ENCODE measurements at places on chromosomes 16 and 17.

DNA sequence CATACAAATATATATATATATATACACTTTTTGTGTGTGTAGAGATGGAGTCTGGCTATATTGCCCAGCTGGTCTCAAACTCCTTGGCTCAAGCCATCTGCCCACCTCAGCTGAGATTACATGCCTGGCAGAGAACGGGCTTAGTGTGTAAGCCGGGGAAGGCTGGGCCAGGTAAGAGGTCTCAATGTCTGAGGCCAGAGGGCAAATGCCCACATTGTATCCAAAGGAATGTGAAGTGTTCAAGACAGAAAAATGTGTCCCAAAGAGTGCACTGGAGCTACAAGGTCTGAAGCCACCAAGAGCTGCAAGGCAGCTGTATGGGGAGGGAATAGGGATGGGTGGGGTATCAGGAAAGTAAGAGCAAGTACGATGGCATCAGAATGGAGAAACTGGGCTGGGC is 8.8 kb downstream of the CD2BP2 start:
- DNase-seq: no peak

- DNase-seq: peak; percentile 71
Measured at GRCh38 chr16:88743693-88744576, 37.6 kb downstream of the CTU2 start.

GRCh38 chr16:22272870-22273650 is 24.1 kb upstream of the POLR3E start:
- no peak for DNase-seq

GRCh38 chr17:68381076-68381900 is 76.0 kb downstream of the WIPI1 start:
- DNase-seq: no peak

- no peak for DNase-seq
Measured at GRCh38 chr17:56222255-56222654, 69.0 kb downstream of the ANKFN1 start.

GRCh38 chr17:59331929-59332748 is 684 bp downstream of the YPEL2 start:
- DNase-seq: peak; percentile 49

DNA sequence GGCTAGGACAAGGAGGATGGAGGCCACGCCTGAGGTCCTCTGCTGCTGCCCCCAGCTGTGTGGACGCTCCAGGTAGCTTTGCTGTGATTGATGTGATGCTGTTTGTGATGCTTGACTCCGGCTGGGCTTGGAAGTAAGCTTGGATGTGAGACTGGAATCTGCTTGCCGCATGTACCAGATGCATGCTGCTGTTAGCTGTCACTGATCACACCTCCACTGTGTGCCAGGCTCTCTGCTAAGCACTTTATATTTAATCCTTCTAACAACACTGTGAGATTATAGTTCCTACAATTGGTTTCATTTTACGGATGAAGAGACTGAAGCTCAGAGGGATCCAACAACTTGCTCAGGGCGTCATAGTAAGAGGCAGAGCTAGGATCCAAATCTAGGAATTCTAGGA is 23.5 kb downstream of the SNX29 start:
- DNase-seq: no peak

- no peak for DNase-seq
Measured at GRCh38 chr17:4520894-4521600, 22.4 kb downstream of the SPNS2 start.

DNA sequence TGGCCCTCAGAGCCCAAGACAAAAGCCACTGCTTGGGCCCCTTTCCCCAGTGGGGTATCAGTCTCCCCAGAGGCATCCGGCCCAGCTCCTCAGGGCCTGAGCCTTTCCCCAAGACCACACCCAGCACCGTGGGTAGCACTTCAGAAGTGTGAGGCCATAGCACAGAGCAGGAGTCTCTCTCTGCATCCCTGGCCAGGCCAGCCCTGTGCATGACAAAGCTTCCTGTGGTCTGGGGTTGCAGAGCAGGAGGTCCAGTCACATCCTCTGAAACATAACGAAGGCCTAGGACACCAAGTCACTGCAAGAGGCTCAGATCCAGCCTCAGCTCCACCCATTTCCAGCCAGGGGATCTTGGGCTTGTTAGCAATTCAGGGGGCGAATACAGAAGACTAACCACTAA is 56.8 kb upstream of the ZNF423 start:
- DNase-seq: no peak

DNA sequence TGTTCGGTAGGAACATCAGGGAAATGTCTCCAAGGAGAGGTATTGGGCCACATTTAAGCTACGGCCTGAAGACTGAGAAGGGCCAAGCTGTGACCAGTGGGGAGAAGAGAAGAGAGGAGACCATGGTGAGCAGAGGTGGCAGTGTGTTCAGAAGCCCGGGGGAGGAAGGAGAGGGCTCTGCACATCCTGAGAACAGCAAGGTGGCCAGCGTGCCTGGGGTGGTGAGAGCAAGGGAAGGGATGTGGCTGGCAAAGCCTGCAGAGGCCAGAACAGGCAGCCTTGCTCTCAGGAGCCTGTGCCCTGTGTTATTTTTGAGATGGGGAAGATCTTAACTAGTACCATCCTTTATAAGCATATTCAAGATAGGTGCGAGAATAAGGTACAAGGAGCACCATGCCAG is 933.5 kb upstream of the EEF2KMT start:
- DNase-seq: no peak

GRCh38 chr16:83928341-83929055 is 24.5 kb upstream of the OSGIN1 start:
- DNase-seq: no peak

DNA sequence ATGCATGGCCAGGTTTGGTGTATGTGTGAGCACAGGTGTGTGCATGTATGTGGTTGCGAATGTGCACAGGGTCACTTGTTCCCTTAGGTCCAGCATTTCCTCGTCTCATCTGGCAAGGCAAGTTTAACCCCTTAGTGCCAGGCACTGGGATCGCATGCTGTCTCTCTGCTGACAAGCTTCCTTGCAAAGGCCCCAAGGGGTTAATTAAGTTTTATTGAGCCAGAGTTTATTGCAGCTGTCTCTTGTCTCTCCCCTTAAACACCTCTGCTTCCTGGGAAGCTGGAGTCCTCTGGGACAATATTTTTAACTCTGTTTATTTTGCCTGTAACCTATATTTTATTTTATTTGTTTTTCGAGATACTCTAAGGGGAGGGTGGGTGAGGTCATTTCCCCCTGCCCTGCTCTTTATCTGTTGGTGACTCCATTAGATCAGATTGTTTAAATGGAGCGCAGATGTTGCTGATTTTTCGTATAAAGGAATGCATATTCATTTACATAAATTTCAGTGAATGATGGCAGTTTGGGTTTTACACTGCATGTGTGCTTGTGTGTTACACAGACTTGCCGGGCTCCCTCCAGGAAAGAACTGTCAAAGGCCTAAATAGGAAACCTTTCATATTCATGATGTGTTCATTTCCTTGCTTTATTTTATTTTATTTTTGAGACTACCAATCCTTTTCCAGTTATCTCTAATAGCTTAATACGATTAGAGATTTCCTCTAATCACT is 99.7 kb downstream of the CBLN1 start:
- DNase-seq: no peak

DNA sequence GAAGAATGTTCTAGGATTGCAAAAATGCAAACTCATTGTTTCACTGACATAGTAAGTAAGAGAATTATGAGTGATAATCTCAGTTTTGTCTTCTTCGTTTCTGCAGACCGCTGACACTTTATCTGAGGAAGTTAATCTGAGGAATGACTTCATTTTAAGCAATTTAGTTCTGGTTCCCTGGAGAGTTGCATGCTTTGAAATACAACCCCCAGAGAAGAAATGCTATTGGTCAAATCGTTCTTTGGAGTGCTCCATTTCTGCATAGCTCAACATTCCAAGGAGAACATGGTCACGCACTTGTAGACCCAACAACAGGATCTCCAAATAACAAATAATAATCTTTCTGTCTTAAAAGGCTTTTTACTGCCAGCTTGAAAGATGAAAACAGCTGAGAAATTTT is 427.1 kb downstream of the GRIN2A start:
- DNase-seq: no peak

DNA sequence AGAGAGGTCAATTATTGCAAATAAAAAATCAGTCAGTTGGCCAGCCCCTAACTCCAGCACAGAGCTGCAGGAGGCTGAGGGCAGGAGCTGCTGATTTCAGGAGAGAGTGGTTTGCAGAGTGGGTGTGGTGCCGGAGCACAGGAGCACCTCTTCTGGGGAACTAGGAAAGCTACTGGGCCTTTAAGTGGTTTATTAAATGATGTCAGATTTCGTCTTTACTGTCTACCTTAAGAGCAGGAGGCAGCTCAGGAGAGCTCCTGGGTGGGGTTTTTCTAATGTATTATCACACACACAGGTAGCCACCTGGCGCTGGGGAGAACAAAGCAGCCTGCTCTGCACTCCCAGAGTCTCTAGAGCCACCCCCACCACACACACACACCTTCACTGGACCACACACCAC is 11.5 kb upstream of the HAS3 start:
- DNase-seq: no peak
